ENCODE measurements at places on chromosomes 1 and 21.

- no peak for DNase-seq
These were observed 3.1 kb downstream of the PANK4 start for GRCh38 chr1:2523191-2523890.

- no peak for DNase-seq
These were observed 249.0 kb upstream of the ZP4 start for GRCh38 chr1:238139713-238140112.

DNA sequence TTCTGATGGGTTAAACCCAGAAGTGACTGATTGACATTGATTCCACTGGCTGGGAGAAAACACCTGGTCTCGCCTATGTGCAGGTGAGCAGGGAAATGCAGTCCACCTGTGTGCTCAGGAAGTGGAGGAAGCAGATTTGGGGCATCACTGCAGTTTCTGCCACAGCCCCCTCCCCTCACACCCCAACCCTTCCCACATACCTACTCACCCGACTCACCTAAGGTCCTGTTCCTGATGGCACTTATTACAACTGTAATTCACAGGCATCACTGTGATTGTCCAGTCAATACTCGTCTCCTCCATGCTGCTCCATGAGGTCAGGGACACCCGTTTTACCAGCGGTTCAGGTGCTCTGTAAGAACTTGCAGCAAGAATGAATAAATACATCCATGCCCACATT is 68.5 kb downstream of the PCP4 start:
- DNase-seq: no peak

DNA sequence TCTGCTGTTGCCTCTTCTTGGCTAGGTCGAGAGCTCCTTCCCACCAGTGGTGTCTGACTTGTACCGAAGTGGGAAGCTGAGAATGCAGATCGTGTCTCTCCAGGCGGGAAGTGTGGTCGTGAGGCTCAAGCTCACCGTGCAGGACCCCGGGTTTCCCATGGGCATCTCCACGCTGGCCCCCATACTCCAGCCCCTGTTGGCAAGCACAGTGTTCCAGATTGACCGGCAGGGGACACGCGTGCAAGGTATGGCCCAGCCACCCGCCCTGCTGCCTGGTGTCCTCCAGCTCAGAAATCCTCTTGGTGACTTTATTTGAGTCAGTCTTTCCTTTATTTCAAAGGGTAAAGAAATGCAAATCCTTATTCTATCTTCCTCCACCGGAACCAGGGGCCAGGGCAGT is 32.7 kb downstream of the UMODL1 start:
- no peak for DNase-seq

DNA sequence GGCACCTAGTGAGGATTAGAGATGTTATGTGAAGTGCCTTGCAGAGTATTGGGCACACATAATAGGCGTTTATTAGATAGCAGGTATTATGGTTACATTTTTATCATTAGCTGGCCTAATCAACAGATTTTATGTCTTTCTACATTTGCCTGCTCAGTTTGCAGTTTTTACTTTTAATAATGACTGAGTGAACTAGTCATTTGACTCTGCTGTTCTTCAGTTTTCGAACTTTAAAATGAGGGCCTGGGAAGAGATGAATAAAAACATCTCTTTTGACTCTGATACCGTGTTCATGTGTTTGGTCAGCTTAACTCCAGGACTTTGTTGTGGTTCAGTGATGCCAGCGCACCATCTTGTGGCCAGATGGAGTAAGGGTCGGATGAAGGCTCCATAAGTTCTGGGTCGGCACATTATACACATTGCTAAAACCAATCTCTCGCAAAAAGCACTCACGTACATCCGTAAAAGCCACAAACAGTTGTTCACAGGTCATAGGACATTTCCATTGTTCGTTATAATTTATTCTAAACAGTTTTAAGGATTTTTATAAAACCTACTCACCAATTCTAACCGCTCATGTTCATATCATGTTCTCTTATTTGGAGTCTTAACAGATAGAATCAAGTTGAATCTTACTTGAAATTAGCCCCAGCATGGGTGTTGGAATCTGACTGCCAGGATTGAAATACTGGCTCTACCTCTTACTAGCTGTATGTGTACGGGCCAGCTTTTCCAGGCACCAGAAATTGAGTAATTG is 78.4 kb upstream of the GPR88 start:
- DNase-seq: peak; percentile 41

DNA sequence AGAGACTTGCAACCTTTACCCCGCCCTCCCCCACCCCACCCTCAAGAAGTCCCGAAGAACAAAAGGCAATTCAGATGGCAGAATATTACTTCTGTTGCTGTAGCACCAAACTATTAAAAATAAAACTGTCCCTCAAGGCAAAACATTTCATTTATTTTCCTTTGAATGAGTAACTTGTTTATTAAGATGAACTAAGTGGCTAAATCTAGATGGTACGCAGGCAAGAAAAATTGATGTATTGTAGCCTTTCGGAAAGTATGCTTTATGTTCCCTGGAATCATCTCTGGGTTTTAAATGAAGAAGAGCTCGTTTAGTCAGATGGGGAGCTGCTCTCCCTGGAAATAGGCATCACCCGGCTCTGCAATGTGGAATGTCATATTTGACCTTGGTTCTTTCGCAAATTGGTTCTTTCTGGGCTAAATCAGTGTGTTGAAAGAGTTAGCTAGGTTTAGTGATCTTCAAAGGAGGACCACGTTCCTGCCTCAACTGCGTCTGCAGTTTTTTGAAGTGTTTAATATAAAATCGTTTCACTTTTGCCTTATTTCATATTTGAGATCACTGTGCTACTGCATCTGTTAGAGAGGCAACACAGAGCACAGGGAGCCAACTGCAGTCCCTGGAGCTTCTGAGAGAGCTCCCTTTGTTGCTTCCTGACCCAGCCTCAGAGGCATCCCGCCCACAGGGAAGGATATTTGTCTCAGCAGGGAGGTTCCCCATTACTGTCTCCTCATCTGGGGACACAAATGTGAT is 61.8 kb downstream of the KIF26B start:
- DNase-seq: no peak

DNA sequence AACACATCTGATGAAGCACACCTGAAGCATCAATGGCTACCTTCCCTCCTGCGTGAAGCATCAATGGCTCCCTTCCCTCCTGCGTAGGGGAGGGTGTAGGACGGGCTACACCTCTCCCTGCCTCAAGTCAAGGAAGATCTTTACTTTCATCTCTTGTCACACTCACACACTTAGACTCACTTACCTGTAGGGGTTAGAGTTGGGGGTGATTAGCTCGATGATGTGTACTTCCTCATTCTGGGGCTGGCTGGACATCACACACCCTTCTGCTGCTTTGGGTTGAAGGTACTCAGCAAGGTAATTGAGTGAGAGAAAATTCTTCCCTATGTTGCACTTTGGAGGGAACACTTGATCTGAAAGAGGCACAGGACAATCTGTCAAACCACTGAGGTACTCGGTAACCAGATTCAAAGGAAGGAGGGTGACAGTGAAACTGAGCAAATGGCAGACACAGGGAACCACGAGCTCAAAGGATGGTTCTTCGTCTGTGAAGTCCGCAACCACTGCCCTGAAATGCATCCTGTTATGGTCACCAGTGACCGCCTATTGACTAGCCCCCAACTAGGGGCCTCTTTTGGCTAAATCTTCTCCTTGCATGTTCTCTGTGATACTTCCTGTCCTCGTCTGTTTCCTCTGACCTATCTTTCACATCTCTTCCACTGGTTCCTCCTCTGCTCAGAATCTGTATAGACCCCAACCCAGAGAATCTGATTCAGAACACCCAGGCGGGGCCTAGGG is 156.2 kb downstream of the TGFBR3 start:
- DNase-seq: no peak

GRCh38 chr1:63545780-63546179 is 22.5 kb downstream of the EFCAB7 start:
- DNase-seq: no peak

DNA sequence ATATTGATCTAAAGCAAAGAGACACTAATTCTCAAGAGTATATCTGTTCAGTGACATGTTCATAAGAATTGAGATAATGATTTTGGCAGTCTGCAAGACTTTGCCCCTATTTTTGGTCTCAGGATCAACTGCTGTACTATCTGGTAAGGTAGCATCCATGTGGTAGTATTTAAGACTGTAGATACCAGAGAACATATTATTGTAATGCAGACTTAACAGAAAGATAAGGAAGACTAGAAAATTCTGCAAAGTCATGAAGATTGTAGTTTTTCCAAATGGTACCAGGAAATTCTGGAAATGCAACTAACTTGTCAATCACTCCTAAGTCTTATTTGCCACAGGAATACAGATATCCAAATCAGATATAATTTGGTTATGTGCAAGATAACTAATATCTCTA is 35.1 kb downstream of the RNF2 start:
- no peak for DNase-seq

- no peak for DNase-seq
These were observed 140.1 kb upstream of the FMN2 start for GRCh38 chr1:239951511-239952140.

DNA sequence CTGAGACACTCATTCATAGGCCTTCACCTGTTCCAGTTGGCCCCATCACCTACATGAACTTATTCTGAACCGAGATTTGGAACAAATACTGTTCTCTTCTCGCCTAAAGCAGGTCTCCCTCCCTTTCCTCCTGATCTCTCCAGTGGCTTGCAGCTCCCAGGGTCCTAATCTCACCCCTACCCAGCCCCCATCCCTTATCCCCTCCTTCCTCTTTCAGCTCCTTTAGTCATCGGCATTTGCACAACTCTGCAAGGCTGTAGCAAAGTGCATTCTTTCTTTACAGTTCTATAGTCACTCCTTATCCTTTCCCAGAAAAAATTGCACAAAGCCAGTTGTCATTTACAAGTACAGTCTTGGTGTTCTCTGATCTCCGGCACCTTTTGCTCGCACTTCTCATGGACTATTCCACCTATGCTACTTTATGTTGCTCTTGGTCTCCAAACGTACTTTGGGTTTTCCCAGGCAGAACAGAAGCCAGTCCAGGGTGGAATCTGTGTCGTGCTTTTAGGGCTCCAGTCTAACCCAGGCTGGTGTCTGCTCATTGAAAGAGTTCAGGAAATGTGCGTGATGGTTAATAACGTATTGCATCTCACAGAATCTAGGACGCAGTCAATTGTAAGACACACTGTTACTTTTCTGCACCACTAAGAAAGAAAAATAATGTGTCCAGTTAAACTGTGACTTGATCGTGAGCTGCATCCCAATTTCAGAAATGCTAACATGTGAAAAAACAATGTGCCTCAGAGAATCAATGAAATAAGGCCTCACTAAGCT is 965 bp downstream of the ABCA4 start:
- no peak for DNase-seq

- DNase-seq: no peak
These were observed 567.1 kb downstream of the PTPRC start for GRCh38 chr1:199205740-199206441.

DNA sequence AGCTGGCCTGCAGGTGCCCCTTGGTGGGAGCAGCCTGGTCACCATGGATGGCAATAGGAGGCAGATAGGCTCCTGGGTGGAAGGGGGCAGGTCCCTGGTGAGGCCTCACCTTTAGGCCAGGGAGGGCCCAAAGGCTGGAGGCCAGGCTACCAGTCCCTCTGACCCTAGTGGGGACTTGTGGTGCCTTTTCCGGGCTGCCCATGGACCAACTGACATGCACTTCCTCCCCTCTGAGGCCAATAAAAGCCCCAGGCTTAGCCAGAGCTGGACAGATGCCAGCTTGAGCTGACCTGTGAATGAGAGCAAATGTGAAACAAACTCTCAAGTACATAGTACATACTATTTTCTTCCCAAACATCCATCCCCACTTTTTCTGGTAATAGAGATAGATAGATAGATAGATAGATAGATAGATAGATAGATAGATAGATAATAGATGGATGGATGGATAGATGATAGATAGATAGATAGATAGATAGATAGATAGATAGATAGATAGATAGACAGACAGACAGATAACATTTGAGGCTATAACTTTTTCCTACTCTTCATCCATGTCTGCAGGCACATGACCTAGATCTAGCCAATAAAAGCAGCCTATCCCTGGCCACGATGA is 9.2 kb upstream of the CTTNBP2NL start:
- no peak for DNase-seq

DNA sequence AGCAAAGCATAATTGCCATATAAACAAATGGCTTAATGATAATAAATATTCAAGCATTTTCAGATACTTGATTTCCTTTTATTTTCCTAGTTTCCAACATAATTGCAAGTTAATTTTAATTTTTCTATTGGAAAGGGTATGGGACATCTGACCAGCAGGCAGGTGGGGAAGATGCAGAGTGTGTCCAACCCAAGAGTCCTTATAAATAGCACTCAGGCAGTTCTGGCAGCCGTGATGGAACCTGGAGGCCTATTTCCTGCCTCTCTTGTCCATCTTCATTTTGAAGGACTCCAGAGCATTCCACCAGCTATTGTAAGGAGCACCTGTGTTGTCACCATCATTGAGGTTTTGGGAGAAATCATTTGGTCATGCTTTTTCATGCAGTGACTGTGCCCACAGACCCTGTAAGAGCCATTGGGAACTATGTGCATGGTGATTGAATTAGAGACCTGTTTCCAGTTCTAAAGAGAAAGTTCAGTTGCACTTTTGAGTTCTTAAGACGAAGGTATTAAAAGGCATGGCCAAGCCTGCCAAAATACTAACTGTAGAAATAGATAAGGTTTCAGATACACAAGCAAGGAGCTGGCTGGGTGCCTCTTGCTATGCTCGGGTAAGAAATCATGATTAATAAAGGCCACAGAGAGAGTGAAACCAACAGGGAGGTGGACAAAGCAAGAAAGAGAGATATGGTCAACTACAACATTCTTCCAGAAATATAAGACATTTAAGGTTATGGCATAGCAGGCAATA is 92.3 kb downstream of the SPATA46 start:
- DNase-seq: no peak

- no peak for DNase-seq
These were observed 8.5 kb downstream of the SERINC2 start for GRCh38 chr1:31421371-31422040.

DNA sequence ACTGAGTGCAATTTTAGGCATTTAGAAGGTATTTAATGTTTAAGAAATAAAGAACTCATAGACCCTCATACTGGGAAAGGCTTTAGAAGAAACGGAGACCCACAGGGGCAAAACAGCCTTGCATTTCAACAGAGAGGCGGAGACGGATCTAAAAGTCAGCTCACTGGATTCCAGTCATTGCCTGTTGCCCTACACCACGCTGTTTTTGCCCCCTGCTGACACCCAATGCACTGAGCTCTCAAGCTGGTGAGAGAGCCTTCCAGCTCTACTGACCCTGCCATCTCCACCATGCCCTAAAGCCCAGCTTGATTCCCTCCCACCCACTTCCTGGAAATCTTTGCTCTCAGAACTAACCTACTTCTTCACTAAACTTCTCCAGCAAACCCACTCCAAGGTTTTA is 7.2 kb upstream of the TRAF3IP3 start:
- DNase-seq: no peak

DNA sequence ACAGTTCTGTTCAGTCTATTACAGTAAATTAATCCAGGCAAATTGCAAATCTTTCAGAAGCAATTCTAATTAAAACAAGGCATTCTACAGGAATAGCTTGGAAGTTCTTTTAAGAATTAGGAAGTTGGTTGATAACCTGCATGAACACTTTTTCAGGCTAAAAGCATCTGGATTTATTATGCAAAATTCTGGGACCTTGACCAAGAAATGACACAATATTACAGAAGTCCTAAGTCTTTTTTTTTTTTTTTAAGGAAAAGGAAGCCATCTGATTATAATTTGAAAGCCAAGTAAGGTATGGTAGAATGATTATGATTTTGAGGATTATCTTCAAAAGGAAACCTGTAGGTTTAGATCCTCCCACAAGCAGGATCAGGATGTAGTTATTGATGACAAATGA is 74.7 kb upstream of the KCNK2 start:
- DNase-seq: no peak

- peak; percentile 94 for DNase-seq
These were observed at the start of gene PNRC2 for GRCh38 chr1:23959461-23960290. Gene PNRC2 (plus strand): TSS chr1:23959828. CDS start chr1:23961458, 1,630 bp downstream.

- no peak for DNase-seq
These were observed 22.0 kb downstream of the EIF4G3 start for GRCh38 chr1:21154717-21155116.

Measured in activated T-helper 1 cell treated with Interleukin-2 at 50 U/mL for 16 hours (primary cell).